ENCODE measurements at places on chromosomes 16 and 17.

DNA sequence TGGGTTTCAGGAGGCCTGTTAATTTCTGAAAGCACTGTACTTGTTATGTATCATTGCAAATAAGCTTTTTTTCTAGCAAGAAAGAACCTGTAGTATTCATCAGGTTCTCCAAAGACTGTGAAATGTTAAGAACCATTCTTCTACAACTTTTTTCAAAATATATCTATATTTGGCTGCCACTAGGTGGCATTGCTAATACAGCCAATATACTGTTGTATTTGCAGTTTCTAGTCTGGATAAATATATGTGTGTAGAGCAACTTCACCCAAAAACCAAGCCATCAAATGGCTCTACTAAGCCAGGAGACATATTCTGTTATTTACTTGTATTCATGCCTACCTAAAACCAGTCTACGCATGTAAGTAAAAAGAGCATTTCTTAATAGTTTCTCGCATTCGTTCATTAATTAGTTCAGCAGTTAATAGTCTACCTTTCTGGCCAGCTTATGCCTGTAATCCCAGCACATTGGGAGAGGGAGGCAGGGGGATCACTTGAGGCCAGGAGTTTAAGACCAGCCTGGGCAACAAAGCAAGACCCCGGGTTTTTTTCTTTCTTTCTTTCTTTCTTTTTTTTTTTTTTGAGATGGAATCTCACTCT lies 39.5 kb downstream of the VMP1 start:
- DNase-seq: no peak

DNA sequence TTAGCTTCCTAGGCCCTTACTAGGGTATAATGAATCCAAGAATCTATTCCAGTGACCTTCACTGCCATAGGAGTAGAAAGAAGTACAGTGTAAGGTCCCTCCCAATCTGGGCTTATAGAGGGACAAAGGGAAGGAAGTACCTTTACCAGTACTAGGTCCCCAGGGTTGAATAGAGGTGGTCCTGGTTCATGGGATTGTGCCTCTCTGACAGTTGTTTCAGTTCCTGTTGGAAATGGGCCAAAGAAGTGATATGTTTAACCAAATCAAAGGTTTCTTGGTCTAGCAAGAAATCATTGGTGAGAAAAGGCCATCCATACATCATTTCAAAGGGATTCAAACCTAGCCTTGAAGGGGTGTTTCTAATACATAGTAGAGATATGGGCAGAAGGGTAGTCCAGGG lies 16.0 kb upstream of the ZNHIT3 start:
- no peak for DNase-seq

DNA sequence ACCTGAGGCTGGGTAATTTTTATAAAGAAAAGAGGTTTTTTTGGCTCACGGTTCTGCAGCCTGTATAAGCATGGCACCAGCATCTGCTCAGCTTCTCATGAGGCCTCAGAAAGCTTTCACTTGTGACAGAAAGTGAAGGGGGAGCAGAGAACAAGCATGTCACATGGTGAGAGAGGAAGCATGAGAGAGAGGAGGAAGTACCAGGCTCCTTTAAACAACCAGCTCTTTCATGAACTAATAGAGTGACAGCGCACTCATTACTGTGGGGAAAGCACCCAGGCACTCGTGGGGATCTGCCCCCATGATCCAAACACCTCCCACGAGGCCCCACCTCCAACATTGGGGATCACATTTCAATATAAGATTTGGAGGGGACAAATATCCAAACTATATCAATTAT lies 86.8 kb downstream of the USP32 start:
- no peak for DNase-seq

DNA sequence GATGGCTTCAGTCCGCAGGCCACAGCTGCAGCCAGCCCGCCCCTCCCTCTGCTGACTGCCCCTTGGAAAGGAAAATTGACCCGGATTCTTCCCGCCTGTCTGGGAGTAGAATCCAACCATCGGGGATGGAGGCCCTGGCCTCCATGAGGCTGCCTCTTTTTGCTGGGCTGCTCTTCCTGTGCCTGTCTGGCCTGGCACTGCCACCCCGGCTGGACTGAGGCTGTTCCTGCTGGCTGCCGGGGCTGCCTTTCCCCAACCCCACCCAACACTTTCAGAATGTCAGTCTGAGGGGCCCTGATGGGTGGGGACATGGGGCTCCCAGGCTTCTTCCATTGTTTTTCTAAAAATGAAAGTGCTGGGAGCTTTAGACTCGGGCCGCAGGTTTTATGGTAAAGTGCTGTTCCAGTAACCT lies 7.3 kb downstream of the BAHCC1 start:
- no peak for DNase-seq

GRCh38 chr17:36628576-36628975 lies 27.2 kb downstream of the MRM1 start:
- no peak for DNase-seq

DNA sequence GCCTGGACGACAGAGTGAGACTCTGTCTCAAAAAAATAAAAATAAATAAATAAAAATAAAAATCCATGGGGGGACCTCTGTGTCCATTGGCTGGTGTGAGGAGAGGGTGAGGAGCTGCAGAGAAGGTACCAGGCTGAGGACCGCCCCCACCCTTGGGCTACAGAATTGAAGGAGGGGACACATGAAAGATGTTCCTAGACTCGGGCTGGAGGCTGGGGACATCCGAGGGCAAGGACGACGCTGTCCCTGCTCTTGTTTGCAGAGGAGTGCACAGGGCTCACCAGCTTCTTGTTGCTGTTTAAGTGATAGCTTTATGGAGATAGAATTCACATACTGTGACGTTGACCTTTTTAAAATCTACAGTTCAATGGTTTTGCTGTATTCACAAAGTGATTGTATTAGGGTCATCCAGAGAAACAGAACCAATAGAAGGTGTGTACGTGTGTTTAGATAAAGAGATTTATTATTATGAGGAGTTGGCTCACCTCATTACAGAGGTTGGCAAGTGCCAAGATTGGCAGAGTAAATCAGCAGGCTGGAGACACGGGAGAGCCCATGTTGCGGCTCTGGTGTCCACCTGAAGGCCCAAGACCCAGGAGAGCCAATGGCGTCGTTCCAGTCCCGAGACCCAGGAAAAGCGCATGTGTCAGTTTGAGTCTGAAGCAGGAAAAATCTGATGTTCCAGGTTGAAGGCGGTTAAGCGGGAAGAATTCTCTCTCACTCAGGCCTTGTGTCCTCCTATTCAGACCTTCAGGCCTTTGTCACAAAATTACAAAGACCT lies 320.7 kb downstream of the SEC14L1 start:
- DNase-seq: no peak

DNA sequence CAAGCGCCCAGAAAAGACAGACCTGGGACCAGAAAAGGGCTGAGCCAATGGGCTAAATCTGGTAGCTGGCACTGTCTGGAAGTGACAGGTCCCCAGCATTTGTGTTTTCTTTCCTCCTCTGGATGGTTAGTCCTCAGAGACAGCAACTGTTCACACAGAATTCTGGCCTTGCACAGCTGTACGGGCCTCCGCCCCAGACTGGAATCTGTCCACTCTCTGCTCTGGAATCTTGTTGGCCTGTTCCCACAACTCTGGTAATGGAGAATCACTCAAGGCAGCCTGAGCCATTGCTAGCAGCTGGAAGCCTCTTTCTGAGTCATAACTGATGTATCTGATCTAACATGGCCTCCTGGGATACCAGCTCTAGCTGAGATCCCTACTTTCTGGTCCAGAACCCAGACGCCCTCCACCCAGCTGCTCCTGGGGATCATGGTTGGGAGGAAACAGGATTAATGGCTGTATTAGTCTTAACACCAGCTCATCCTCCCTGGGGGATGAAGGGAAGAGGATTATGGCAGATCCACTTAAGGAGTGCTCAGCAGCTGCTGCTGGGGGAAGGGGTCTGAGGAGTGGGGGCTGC lies 9.1 kb downstream of the ZNF668 start:
- no peak for DNase-seq

DNA sequence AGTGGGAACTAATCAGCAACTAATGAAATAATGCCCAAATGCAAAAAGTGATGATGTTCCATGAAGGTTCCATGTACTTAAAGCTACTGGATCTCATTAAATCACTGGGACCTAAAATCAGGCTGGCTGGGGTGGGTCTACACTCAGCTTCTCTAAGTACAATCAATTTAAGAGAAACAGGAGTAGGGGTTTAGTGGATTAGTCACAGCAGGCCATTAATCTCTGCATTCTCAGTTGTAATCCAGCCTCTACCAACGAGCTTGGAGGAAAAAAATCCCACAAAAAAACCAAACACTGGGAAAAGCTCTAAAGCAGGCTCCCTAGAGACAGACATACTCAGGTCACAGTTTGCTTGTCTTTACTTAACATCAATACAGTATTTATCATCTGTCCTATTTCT lies 15.0 kb downstream of the CA10 start:
- no peak for DNase-seq

GRCh38 chr17:14427900-14428647 lies 127.2 kb downstream of the HS3ST3B1 start:
- DNase-seq: peak; percentile 12

DNA sequence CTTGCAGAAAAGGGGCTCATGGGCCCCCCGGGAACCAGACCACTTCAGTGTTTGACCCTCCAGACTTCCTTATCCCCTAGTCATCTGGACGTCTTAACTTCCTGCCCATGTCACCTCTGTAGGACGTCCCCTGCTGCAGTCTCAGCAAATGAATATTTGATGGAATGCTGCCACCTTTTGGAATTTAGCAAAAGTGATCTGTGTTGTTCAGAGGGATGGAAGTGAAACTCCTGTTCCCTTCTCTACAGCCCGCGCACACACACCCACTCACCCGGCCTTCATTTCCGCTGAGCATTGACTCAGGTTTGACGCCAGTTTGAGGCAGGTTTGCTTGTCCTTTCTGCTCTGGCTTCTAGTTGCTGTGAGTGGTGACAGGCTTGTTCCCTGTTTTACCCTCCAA lies 507.2 kb upstream of the EEF2KMT start:
- DNase-seq: no peak

DNA sequence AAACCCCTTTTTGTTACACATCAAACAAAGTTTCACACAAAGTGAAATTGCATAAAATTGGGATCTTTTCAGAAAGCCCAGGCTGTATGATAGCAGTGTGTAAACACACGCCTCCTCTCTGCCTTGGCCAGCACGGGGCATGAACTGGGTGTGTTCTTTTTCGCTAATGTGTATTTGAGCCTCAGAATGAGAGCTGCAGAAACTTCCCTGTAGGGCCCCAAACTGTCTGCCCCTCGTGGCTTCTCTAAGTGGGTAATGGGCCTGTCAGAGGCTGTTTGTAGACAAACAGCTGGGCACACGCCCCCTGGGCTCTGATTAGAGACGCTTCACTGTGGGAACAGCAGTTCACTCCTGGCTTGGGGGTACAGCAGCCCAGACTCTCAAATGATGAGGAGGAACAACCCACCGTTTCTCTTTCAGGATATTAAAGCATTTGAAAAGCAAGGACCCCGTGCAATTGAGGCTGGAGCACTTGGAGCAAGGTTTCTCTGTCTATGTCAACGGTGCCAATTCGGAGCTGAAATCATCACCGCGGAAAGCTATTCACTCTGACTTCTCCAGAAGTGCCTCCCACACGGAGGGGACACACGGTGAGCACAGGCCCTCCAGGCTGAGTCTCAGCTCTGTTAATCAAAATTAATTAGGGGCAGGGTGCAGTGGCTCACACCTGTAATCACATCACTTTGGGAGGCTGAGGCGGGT lies 78.4 kb downstream of the KATNIP start:
- no peak for DNase-seq

DNA sequence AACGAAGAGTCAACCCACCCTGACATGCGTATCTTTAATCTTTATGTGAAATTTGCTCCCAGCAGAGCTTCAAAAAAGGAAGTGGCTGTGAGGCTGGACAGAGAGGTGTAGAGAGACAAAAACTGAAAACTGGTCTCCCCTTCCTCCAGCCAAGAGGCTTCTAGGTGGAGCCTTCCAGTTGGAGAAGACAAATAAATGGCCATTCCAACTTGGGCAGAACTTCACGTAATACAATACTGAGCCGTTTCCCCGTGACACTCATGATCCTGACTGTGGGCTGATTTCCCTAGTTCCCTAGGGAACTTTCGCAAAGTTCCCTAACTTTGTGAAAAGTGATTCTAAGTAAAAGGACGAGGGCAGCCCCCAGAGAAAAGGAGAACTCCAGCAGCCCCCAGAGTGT lies 78.8 kb downstream of the ZFHX3 start:
- DNase-seq: no peak

GRCh38 chr17:46010597-46011186 lies 11.6 kb downstream of the STH start:
- no peak for DNase-seq

GRCh38 chr16:67283039-67283825 lies 3.9 kb downstream of the PLEKHG4 start:
- DNase-seq: no peak

DNA sequence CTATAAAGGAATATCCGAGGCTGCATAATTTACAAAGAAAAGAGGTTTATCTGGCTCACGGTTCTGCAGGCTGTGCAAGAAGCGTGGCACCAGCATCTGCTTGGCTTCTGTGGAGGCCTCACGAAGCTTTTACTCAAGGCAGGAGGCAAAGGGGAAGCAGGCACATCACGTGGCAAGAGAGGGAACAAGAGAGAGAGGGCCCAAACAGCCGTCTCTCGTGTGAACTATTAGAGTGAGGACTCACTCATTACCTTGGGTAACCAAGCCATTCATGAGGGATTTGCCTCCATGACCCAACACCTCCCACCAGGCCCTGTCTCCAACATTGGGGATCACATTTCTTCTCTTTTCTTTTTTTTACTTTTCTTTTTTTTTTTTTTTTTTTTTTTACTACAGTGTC lies 7.5 kb upstream of the ALKBH5 start:
- DNase-seq: no peak
